ENCODE measurements at places on chromosomes 11 and 22.

GRCh38 chr11:75954039-75954438 lies 139.0 kb downstream of the UVRAG start:
- no peak for DNase-seq

- DNase-seq, result no peak
These were observed 23.3 kb downstream of the LINC01488 start for GRCh38 chr11:69504576-69505335.

GRCh38 chr11:83449338-83449913 lies 163.3 kb upstream of the CCDC90B start:
- DNase-seq, result no peak

DNA sequence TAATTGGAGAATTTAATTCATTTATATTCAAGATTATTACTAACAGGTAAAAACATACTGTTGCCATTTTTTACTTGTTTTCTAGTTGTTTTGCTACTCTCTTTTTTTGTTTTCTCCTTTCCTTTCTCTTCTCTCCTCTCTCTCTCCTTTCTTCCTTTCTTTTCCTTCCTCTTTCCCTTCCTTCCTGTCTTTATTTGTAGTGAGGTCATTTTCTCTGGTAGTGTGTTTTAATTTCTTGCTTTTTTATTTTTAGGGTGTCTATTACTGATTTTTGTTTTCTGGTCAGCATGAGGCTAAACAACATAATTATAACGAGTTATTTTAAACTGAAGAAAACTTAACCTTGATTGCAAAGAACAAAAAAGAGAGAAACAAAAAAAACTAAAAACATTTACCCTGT lies 112.4 kb upstream of the SERPIND1 start:
- no peak for DNase-seq

DNA sequence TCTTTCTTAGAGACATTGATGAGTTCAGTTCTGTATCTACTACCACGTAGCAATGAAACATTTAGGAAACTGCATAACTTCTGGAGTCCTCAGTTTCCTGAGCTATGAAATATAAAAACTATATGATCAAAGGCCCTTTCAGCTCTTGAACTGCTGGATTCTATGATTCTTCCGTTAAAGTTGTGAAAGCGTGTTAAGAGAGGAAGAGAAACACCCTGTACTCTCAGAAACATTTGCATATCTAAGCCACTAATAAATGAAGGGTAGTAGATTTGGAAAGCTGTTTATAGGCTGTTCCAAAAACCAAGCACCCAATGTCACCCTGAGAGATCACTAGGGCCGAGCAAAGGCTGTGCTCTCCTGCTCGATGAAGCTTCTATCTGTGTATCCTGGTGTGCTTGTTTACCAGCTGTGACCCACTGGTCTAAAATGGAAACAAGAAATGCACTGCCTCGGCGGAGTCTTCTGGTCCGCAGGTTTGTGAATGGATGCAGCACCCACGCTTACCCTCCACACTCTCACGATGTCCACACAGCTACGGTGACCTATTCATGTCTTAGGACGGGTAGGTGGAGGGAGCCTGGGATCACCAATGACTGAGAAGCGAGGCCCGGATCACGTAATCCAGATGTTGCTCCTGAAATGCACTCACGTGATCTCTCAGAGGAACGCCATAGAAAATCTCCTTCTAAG lies 325.8 kb downstream of the OPCML start:
- no peak for DNase-seq

- no peak for DNase-seq
These were observed 303.4 kb downstream of the FAT3 start for GRCh38 chr11:92528001-92528400.

GRCh38 chr22:42388130-42388797 lies 43.9 kb downstream of the NFAM1 start:
- DNase-seq, result no peak

DNA sequence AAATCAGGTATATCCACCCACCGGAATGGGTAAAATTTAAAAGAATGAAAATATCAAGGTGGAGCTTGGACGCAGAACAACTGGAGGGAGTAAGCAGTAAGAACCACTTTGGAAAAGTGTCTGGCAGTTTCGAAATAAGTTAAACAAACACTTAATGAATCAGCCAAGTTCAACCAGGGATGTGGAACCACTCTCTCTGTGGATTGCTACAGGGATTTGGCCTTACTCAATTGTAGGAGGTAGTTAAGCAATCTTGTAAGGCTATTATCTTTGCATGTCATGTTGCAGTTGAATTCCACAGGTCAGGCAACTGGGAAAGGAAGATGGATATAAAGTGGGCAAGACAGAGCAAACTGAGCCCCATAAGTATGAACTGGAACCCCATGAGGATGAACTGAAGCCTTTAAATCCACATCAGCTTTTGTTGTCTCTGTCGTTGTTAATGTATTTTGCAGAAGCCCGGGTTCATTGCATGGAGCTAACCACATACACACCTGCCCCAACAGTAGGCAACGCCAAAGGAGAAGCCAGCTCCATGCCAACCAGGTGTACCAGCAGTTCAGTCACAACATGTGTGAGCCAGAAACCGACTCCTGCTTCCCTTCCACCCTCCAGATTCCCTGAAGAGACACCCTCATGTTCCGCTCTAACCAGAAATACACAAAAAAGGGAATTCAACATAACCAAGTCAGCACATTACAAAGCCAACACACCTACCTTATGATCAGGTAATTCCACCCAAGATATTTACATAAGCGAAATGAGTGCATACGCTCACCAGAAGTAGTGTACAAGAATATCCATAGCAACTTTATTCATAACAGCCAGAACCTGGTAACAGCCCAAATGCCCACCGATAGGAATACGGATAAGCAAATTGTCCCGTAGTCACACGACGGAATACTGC lies 8.0 kb upstream of the SLC43A3 start:
- peak; percentile 41 for DNase-seq

DNA sequence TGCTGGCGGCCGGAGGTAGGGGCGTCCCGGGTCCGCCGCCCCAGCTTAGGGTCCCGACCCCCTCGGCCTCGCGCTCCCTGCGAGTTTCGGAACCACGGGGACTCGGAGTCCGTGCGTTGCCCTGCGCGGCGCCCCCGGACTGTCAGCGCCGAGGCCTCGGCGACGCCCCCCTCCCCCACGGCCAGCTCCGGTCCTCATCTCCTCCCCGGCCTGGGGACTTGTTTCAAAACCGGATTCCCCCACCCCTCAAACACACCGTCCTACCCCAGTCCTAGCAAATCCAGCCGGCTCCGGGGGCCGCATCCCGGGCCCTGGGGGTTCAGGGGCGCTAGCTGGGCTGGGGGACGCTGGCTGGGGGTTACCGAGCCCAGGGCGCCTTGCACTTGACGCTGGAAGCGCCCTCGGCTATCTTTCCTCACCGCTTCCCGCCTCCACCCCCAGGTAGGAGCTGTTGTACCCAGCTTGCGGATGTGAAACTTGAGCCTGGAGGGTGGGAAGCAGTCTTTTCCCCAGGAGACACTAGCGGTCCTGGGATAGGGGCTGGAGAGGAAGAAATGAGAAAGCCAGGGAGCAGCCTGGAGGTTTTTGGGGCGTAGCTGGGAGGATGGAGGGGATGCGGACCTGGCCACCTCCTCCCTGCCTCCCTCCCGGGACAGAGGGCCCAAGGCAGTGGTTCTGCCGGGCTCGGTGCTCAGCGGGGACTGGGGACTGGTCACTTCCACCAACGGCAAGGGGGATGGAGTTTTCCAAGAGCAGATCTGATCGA lies 550 bp downstream of the FBLN1 start:
- no peak for DNase-seq

GRCh38 chr11:11207428-11207827 lies 145.6 kb downstream of the CSNK2A3 start:
- DNase-seq, result no peak

DNA sequence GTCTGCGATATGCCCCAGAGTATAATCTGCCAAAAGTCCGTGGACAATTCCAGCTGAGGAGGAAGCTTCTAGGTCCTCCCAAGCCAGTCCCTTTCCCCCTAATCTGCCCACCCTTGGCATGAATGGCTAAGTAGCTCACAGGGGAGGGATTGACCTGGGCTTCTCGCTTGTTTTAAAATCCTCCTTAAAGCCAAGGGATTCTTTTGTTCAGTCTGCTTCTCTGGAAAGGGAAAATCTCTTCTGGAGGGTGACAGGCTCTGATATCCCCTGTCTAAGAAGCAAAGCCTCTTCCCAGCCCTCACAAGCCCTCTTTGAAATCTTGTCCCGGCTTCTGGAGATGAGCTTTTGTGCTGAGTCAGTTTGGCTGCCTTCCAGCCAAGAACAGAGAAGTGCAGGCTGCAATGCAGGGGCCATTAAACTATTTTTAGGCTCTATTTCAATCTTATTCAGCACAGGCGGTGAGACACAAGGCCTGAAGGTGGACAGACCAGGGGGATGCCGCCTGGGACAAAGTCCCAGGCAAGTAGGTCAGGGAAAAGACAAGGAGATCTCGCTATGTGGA lies 23.9 kb downstream of the NEFH start:
- no peak for DNase-seq

DNA sequence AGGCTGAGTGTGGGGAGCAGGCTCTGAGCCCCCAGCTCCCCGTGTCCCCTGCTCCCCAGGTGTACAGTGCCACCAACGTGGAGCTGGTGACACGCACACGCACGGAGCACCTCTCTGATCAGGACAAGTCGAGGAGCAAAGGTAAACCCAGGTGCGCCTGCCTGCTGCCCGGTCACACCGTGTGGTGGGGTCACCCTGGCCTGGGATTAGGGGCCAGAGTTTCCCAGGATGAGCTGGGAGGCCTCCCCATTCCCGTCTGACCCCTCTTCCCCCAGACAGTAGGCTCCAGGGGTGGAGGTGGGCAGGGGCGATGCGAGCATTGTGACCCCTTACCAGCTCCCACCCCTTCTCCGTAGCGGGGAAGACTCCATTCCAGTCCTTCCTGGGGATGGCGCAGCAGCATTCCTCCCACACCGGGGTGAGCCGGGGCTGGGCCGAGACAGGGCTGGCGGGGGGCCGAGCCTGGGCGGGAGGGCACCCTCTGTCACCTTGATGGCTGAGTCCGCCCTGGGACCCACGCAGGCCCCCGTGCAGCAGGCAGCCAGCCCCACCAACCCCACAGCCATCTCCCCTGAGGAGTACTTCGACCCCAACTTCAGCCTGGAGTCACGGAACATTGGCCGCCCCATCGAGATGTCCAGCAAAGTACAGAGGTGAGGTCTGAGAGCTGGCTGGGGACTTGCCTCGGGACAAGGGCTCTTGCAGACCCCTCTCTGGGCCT lies 3.7 kb upstream of the SSH3 start:
- peak; percentile 61 for DNase-seq

DNA sequence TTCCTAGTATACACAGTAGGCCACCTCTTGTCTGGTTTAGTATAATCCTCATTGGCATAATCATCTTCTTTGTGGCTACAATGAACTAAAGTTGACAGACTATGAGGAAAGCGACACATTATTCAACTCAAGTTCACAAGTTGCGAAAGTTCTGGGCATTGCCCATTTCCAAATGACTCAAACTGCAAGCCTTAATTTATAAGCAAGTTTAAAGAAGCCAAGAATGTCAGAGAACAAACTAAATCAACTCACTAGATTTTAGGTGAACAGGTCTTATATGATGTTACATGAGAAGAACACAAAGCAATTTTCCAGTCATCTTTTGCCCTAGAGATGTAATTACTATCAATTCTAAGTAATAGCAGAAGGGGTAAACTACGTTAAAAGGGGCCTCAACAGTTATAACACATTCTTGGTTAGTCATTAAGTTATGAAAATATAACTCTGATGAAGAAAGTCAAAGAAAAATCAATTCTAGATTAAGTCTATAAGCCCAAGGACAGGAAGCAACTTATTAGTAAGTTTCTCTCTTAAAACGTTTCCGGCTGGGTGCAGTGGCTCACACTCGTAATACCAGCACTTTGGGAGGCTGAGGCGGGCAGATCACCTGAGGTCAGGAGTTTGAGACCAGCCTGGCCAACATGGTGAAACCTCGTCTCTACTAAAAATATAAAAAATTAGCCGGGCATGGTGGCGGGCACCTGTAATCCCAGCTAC lies 21.5 kb downstream of the PICALM start:
- DNase-seq, result peak; percentile 81

DNA sequence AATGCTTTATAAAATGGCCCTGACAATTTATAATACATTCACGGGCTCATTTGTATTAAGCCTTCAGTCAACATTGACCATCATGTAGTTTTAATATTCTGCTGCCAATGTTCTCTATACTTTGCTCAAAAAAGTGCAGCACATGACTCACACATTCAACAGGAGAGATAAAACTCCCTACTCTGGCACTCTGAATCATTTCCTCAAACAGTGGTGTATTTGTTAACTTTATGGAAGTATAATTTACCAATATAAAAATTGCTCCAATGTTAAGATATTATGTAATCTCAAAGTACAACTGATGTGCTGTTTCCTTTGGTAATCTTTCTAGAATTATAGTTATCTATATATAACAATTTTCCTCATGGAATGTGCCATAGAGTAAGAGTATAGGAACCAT lies 39.9 kb downstream of the MAML2 start:
- DNase-seq, result no peak

Measured in activated effector memory CD4-positive, alpha-beta T cell treated with anti-CD3 and anti-CD28 coated beads, Interleukin-2, amount 50 U/mL, for 16 hours (primary cell).